Naive thymus-derived CD8-positive, alpha-beta T cell (primary cell): ENCODE measurements at places on chromosomes 2 and 18.

DNA sequence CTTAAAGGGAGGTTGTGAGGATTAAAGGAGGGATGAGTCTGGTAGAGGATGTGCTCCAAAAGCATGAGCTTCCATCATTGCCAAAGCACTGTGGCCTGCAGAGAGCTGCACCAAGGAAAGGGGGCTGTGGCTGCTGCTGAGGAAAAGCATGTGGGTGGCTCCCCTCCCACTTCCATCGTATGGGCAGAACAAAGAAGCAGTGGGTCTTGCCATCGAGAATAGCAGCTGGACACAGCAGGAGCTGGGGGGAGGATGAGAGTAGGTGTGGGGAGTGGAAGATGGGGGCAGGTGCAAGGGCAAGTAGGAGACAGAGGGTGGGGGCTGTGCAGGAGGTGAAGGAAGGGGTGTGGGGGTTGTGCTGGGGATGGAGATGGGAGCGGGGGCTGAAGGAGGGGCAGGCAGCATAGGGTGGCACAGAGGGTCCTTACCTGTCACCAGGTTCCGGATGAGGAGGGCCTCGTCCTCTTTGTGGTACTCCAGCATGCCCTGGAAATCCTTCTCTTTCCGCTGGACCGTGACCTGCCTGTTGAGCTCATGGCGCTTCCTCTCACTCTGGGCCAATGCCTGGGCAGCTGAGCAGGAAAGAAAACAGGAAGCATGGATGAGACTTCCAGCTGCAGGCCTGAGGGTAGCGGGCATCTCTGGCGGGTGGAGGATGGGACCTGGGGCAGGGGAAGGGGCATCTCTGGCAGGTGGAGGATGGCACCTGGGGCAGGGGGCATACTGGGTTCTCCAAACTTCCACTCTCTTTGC lies 33.6 kb upstream of the ACAA2 start:
- no peak overlapping the region for H3K4me3 ChIP-seq
- no peak for DNase-seq
- H3K27me3 ChIP-seq = peaks cover 20% of the 10 kb centered on the region
- no peak overlapping the region for H3K27ac ChIP-seq
- peaks cover 3% of the 10 kb centered on the region for H3K36me3 ChIP-seq

- H3K4me3 ChIP-seq = no peak overlapping the region
- no peak for DNase-seq
- H3K27ac ChIP-seq = no peak overlapping the region
- H3K27me3 ChIP-seq = no peaks in the 10 kb centered on the region
Observed at GRCh38 chr2:216306868-216307267, 65.4 kb downstream of the MARCHF4 start.

DNA sequence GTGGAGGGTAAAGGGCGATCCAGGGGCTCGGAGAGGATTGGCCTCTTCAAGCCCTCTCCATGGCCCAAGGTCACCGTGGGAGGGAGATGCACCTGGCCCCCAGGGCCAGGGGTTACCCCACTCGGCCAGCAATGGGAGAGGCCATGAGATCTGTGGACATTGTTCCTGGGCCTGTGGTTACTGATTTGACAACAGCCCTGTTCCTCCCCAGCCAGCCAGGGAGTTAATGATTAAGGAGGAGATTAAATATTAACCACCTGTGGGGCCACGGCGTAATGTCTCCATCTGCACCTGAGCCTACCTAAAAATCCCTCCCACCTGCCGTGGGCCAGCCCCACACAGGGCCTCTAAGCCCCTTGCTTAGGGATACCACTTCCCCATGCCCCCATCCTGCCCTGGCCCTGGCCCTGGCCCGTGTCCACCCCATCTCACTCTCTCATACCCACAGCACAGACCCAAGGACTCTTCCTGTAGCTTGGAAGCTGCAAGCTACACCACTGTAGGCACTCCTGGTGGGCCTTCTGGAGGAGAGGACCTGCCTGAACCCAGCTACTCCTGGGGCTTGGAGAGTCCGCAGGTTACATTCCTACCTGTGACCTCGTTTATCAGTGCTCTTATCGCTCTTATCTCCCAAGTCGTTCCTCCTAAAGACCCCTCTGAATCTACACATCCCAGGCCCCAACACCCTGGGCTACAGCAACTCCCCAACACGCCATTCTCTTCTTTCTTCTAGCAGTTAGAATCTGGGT lies 32.1 kb downstream of the ZFP36L2 start:
- no peaks in the 10 kb centered on the region for H3K27me3 ChIP-seq
- H3K4me3 ChIP-seq = peak overlapping the region; percentile 81
- no peaks in the 10 kb centered on the region for H3K36me3 ChIP-seq
- H3K4me1 ChIP-seq = peaks cover 76% of the 10 kb centered on the region
- no peak for DNase-seq

GRCh38 chr2:155947069-155947468 lies 385.5 kb downstream of the NR4A2 start:
- no peak overlapping the region for H3K4me3 ChIP-seq
- H3K36me3 ChIP-seq = no peaks in the 10 kb centered on the region
- no peaks in the 10 kb centered on the region for H3K4me1 ChIP-seq
- no peak overlapping the region for H3K27ac ChIP-seq
- no peak for DNase-seq

DNA sequence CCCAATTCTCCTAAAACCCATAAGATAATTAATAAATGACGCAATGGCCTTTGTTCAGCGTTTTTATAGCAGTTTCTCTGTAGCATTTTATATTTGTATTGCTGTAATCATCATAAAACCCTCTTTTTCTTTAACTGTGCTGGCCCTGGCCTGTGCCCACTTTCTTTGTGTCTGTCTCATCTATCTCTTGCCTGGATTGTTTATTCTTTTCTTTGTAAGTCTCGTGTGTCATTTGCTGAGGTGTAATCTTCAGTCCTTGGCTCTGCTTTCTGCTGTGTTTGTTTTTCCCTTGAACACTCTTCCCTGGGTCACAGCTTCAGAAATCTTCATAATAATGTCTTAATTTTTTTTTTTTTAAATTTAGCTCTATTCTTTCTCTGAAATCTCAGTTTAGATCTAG lies 525.8 kb upstream of the LINC00305 start:
- H3K4me3 ChIP-seq = no peak overlapping the region
- no peaks in the 10 kb centered on the region for H3K4me1 ChIP-seq
- H3K36me3 ChIP-seq = no peaks in the 10 kb centered on the region
- no peaks in the 10 kb centered on the region for H3K27me3 ChIP-seq
- no peak overlapping the region for H3K27ac ChIP-seq
- no peak for DNase-seq

DNA sequence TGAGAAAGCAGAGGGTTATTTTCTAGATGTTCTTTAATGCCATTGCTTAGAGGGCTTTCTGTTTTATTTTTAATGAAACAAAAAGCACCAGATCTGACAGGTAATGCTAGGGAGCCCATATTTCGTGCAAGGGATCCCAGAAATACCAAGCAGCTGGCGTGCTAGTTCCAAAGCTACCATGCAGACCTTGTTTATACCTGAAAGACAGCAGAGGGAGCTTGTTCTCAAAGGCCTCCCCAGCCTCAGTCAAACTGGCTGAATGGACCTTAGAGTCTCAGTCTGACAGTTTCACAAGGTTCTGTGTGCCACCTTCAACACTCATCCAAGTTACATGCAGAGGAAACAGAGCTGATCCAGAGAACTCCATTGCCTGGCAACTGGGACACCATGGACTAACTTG lies 48.6 kb downstream of the GALNT14 start:
- no peak for DNase-seq
- no peak overlapping the region for H3K27ac ChIP-seq
- no peak overlapping the region for H3K4me3 ChIP-seq
- H3K27me3 ChIP-seq = peaks cover 9% of the 10 kb centered on the region

DNA sequence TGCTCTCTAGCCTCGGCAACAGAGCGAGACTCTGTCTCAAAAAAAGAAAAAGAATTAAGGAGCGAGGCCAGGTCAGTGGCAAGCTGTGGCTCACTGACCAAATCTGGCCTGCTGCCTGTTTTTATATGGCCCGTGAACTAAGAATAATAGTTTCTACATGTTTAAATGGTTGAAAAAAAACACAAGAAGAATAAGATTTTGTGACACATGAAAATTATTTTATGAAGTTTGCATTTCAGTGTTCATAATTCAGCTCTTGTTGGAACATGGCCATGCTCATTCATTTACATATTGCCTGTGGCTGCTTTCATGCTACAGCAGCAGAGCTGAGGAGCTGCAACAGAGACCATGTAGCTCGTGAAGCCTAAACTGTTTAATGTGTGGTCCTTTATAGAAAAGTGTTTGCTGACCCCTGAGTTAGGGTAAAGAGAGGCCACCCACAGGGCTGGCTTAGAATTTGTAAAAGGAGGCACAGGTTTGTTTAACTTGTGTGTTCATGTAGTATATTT lies 59.5 kb downstream of the MFSD6 start:
- H3K27me3 ChIP-seq = no peaks in the 10 kb centered on the region
- H3K4me1 ChIP-seq = peaks cover 80% of the 10 kb centered on the region
- H3K36me3 ChIP-seq = peaks cover 30% of the 10 kb centered on the region
- peak overlapping the region; percentile 53 for H3K4me3 ChIP-seq

- DNase-seq = no peak
- no peak overlapping the region for H3K4me3 ChIP-seq
- no peak overlapping the region for H3K27ac ChIP-seq
- no peaks in the 10 kb centered on the region for H3K4me1 ChIP-seq
- peaks cover 5% of the 10 kb centered on the region for H3K36me3 ChIP-seq
- H3K27me3 ChIP-seq = no peaks in the 10 kb centered on the region
Observed at GRCh38 chr2:33489835-33490431, 13.5 kb downstream of the RASGRP3 start.

GRCh38 chr2:144836635-144837350 lies 316.9 kb upstream of the ZEB2 start:
- H3K4me3 ChIP-seq = no peak overlapping the region
- DNase-seq = no peak
- H3K4me1 ChIP-seq = no peaks in the 10 kb centered on the region
- H3K27ac ChIP-seq = no peak overlapping the region
- no peaks in the 10 kb centered on the region for H3K36me3 ChIP-seq

GRCh38 chr2:235330775-235331451 lies 162.9 kb upstream of the AGAP1 start:
- no peaks in the 10 kb centered on the region for H3K36me3 ChIP-seq
- no peaks in the 10 kb centered on the region for H3K4me1 ChIP-seq
- no peak for DNase-seq
- peaks cover 25% of the 10 kb centered on the region for H3K27me3 ChIP-seq
- no peak overlapping the region for H3K4me3 ChIP-seq
- H3K27ac ChIP-seq = no peak overlapping the region

DNA sequence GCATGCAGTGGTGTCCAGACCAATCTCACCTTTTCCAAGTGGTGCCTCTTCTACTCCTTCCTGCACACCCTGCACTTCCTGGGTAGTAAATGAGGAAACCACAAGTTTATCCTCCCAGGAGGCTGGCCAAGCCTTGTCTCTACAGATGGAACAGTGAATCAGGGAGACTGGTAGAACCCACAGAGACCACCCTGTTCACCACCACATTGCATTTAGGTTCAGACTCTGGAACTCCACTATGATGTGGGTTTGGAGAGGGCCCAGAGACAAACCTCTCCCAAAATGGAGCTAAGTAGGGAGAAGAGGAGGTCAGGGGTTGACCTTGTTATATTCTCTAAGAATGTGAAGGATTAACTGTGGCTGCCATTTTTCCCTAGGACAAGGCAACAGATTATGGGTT lies 102.8 kb upstream of the FZD7 start:
- no peak overlapping the region for H3K27ac ChIP-seq
- H3K4me1 ChIP-seq = no peaks in the 10 kb centered on the region
- H3K27me3 ChIP-seq = peaks cover 17% of the 10 kb centered on the region
- DNase-seq = no peak

- no peaks in the 10 kb centered on the region for H3K36me3 ChIP-seq
- H3K27ac ChIP-seq = no peak overlapping the region
- peaks cover 61% of the 10 kb centered on the region for H3K27me3 ChIP-seq
- H3K4me1 ChIP-seq = peaks cover 28% of the 10 kb centered on the region
Observed at GRCh38 chr2:44927985-44928482, 13.5 kb upstream of the SIX3 start.

GRCh38 chr2:214482728-214483127 lies 71.9 kb downstream of the VWC2L start:
- no peak overlapping the region for H3K4me3 ChIP-seq
- H3K27me3 ChIP-seq = peaks cover 9% of the 10 kb centered on the region
- no peak for DNase-seq

DNA sequence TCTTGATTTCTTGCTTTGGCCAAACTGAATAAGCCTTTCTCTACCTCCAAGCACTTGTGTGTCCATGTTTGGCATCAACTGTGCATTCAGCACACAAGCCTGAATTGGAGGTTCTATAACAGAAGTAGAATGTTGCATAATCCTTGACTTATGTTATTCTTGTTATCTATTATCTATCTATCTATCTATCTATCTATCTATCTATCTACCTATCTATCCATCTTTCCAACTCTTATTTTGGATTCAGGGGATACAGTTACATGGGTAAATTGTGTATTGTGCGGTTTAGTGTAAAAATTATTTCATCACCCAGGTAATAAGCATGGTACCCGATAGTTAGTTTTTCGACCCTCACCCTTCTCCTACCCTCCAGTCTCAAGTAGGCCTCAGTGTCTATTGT lies 319.6 kb downstream of the PTH2R start:
- no peak overlapping the region for H3K27ac ChIP-seq

- H3K36me3 ChIP-seq = no peaks in the 10 kb centered on the region
- H3K4me3 ChIP-seq = no peak overlapping the region
- H3K4me1 ChIP-seq = no peaks in the 10 kb centered on the region
- DNase-seq = no peak
- H3K27ac ChIP-seq = no peak overlapping the region
Observed at GRCh38 chr18:37659906-37660305, 94.3 kb upstream of the CELF4 start.

- no peaks in the 10 kb centered on the region for H3K36me3 ChIP-seq
- no peaks in the 10 kb centered on the region for H3K4me1 ChIP-seq
- no peak for DNase-seq
- H3K27ac ChIP-seq = no peak overlapping the region
- H3K4me3 ChIP-seq = no peak overlapping the region
Observed at GRCh38 chr2:212284166-212284565, 254.4 kb downstream of the ERBB4 start.

DNA sequence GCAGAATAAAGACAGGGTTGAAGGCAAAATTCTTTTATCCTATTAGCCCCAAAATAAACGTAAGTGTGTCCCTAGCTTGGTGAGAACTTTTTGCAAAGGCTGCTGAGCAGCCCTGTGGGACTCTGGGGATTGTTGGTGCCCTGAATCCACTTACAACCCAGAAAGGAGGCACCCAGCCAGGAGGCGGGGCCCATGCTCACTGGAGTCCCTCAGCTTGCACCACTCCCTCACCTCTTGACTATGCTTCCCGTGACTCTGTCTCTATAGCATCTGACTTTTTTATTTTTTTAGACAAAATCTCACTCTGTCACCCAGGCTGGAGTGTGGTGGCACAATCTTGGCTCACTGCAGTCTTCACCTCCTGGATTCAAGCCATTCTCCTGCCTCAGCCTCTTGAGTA lies 15.8 kb upstream of the COL6A3 start:
- no peaks in the 10 kb centered on the region for H3K27me3 ChIP-seq
- peaks cover 95% of the 10 kb centered on the region for H3K4me1 ChIP-seq
- H3K27ac ChIP-seq = peak overlapping the region; percentile 97

- H3K27me3 ChIP-seq = no peaks in the 10 kb centered on the region
- no peak overlapping the region for H3K4me3 ChIP-seq
- peaks cover 1% of the 10 kb centered on the region for H3K36me3 ChIP-seq
- no peaks in the 10 kb centered on the region for H3K4me1 ChIP-seq
Observed at GRCh38 chr18:78268226-78268988, 711.2 kb upstream of the SALL3 start.

GRCh38 chr2:68280348-68280747 lies 28.0 kb upstream of the PPP3R1 start:
- H3K4me1 ChIP-seq = no peaks in the 10 kb centered on the region
- no peak overlapping the region for H3K4me3 ChIP-seq
- H3K27ac ChIP-seq = no peak overlapping the region

GRCh38 chr2:28101892-28102291 lies 211.4 kb downstream of the BABAM2 start:
- H3K27ac ChIP-seq = no peak overlapping the region
- H3K36me3 ChIP-seq = peaks cover 9% of the 10 kb centered on the region
- H3K27me3 ChIP-seq = no peaks in the 10 kb centered on the region
- no peak overlapping the region for H3K4me3 ChIP-seq
- H3K4me1 ChIP-seq = peaks cover 6% of the 10 kb centered on the region
- DNase-seq = no peak
